ENCODE measurements at places on chromosomes 3 and 15.
A peak's percentile ranks its signal among the peaks of the same experiment; 100 is the strongest.

GRCh38 chr3:107983247-107983646 lies 107.6 kb downstream of the CD47 start:
- no peak for DNase-seq

DNA sequence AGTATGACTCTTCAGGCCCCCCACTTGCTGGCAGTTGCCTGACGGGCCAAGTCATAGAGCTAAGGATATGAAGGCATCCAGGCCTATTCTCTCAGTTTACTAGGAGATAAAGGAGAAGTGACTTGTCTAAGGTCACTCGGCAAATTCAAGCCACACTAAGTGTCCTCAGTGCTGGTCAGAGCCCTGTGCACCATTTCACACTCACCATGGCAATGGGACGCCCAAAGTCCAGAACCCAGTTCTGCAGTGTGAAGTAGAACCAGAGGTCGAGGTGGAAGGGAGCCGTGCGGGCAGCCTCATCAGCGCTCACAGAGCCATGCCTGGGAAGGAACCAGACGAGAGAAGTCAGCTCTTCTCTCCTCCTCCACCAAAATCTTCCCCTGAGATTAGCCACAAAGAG lies 11.2 kb downstream of the CLN6 start:
- DNase-seq: no peak

DNA sequence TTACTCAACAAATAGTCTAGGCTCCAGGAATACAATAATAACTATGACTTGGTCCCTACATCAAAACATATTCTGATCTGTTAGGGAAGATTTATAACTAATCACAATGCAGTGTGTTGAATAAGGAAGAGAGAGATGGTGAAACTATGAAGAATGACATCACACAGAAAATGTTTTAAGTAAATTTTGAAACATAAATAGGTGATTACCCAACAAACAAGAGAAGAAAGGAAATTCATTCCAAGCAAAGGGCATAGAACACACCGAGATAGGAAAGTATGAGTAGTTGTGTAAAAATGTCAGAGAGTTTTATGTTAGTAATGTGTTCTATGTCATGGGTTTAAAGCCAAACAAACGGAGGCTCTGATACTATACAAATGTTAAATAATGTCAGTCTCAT lies 13.4 kb downstream of the SEC62 start:
- no peak for DNase-seq

DNA sequence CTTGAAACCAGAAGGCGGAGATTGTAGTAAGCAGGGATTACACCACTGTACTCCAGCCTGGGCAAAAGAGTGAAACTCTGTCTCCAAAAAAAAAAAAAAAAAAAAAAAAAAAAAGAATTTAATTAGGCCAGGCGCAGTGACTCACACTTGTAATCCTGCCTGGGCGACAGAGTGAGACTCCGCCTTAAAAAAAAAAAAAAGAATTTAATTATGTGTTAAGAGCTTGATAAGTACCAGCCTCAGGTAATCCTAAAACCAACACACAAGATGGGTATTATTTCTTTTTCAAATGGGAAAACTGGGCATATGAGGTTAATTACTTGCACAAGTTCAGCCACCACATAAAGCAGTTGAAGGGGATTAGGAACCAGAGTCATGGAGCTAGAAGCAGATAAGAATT lies 49.0 kb downstream of the PBRM1 start:
- DNase-seq: no peak

GRCh38 chr3:118742760-118743159 lies 291.9 kb downstream of the IGSF11 start:
- DNase-seq: no peak

GRCh38 chr3:59512066-59512465 lies 462.2 kb upstream of the CFAP20DC start:
- no peak for DNase-seq

- DNase-seq: no peak
Measured at GRCh38 chr15:66952756-66953522, 112.5 kb upstream of the SMAD3 start.

DNA sequence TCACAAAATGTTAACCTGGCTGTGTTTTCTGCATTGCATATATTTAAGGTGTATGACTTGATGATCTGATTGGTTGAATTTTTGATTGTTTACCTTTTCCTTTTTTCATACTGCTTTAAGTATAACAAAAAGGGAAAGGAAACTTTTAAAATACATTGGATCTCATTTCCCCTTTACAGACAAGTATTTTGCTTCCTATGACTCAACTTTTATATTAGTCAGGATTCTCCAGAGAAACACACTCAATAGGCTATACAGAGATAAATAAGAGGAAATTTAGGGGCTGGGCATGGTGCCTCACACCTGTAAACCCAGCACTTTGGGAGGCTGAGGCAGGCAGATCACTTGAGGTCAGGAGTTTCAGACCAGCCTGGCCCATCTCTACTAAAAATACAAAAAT lies 205.8 kb downstream of the TJP1 start:
- no peak for DNase-seq

DNA sequence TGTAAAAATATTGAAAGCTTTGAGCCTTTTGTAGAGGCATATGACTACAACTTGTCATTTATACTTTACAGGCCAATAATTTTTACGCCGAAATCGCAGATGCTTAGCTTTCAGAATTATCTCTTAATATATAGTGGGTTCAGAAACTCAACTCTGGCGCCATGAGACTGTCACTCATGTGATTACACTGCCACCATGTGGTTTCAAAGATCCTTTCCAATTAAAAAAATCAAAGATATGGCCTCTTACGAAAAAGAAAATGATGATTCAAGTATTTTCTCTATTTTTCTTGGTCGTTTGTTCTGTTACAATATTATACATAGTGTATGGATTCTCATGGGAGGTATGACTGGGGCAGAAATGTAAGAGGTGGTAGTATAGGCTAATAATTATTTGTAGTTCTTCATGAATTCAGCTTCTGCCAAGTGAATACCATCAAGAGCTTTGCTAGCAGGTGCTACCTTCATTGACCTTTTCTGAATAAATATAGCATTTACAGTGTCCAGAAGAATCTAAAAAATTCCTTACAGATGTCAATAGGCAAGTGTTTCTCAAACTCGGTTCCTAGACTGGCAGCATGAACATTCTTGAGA lies 751.7 kb upstream of the GOLIM4 start:
- no peak for DNase-seq

GRCh38 chr3:183540501-183541234 lies 14.8 kb downstream of the KLHL6 start:
- no peak for DNase-seq

GRCh38 chr3:124652009-124652408 lies 78.2 kb upstream of the UMPS start:
- DNase-seq: no peak

GRCh38 chr3:172038798-172039435 lies 461 bp upstream of the FNDC3B start:
- DNase-seq: no peak

DNA sequence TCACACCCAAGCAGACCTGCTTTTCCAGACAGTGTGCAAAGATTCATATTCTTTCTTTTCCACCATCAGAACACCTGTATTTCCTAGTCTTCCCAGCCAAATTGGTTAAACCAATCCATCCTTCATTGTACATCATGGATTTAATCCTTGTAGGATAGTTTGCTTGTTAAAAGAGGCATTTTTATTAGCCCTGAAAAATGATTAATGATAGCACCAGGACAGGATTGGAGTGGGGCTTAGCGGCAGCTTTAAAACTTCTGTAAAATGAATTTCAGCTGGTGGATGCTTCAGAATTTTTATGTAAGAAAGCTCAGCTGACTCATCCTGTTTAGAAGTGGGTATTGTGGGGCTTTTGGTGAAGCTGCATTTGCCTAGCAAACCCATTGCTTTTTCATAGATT lies 36.1 kb upstream of the ARHGEF26 start:
- no peak for DNase-seq

DNA sequence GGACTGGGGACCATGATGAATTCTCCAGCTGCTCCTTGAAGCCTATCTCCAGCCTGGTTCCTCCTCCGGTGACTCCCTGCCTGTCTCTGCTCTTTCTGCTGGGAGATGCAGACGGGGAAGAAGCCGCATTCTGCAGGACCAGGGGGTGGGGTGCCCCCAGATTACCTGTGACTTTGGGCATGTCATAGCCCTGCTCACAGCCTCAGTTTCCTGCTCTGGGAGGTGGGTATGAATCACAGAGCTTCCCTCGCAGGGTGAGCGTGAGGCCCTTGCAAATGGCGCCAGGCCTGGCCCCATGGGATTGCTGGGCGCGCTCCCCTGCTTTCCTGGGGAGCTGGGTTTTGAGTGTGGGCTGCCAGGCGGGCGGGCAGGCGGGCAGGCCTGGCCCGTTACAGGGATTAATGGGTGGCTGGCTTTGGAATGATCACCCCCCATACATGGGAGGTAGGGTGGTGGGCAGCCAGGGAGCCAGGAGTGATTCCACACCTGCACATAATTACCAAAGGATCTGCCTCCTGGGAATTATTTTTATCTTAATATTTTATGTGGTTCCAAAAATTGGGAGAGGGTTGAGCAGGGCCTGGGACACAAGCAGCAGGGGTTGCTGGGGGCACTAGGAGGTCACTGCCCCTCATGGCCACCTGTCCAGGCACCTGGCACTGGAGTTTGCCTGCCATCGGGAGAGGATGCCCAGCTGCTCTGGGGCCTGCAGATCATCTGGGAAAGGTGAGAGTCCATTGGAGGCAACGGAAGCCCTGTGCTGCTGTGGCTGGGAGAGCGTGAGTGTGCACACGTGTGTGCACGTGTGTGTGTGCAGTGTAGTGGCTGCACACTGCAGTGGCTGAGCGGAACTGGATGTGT lies 106.8 kb downstream of the WNT7A start:
- DNase-seq: no peak

GRCh38 chr15:67945951-67946700 lies 106.3 kb upstream of the RNU6-1 start:
- DNase-seq: no peak

DNA sequence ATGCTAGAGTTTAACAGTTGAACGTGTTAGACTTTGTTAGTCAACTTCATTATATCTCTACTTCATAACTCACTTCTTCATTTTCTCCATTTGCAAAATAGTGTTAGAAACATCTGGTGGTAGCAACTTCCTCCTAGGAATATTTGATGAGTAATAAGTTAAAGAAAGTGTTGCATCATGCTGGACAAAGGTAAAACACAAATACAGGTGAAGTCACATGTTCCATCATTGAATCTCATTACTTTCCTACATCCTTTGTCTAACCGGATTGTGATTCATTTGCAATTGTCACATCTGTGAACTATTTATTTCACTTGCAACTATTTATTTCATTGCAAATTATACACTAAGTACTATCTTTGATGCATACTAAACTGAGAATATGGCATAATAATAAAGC lies 186.5 kb downstream of the TUSC7 start:
- DNase-seq: no peak

GRCh38 chr3:136262559-136262958 lies 12.4 kb downstream of the PCCB start:
- no peak for DNase-seq

GRCh38 chr3:179279837-179280236 lies 28.9 kb upstream of the KCNMB3 start:
- no peak for DNase-seq

GRCh38 chr3:173825730-173826129 lies 428.2 kb downstream of the NLGN1 start:
- DNase-seq: no peak

GRCh38 chr3:11126653-11127052 lies 27.6 kb upstream of the HRH1 start:
- no peak for DNase-seq

- no peak for DNase-seq
Measured at GRCh38 chr3:78792212-78792611, 975.6 kb downstream of the ROBO1 start.

DNA sequence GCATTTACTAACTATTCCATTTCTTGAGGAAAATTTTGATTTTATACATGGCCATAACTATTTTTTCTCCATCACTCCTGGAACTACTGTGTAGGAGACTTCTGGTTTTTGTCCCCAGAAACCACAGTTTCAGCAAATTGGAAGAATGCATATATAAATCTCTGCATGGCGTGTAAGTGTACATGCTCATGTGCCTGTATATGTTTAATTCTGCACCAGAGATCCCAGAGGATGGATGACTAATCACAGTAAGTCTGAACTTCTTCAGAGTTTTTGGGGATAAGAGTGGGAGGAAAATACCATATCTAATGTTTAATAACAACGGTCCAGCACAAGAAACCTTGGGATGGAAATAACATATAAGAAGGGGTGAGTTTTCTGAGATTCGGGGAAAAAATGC lies 10.9 kb upstream of the COL6A6 start:
- no peak for DNase-seq

GRCh38 chr3:158491968-158492367 lies 79.0 kb upstream of the MLF1 start:
- DNase-seq: no peak

GRCh38 chr3:100105501-100105900 lies 8.8 kb downstream of the FILIP1L start:
- no peak for DNase-seq

GRCh38 chr3:190116551-190117067 lies 4.1 kb downstream of the P3H2 start:
- no peak for DNase-seq

- DNase-seq: peak; percentile 72
Measured at GRCh38 chr15:88649286-88649733, 10.5 kb downstream of the ISG20 start.

DNA sequence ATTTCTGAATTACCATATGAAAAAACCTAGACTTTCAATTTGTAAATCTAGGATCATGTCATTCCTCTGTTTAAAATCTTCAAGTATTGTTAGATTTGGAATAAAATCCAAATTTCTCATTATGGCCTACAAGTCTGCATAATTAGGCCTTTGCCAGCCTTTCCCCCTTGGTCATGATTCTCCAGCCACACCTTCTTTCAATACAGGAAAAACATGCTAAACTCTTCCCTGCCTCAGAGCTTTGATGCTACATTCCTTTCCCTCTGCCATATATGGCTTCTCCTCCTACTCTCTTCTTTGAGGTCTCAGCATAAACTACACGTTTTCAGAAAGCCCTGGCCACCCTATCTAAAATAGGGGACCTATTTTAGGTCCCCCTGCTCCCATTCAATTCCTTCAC lies 48.5 kb downstream of the TM6SF1 start:
- DNase-seq: no peak

DNA sequence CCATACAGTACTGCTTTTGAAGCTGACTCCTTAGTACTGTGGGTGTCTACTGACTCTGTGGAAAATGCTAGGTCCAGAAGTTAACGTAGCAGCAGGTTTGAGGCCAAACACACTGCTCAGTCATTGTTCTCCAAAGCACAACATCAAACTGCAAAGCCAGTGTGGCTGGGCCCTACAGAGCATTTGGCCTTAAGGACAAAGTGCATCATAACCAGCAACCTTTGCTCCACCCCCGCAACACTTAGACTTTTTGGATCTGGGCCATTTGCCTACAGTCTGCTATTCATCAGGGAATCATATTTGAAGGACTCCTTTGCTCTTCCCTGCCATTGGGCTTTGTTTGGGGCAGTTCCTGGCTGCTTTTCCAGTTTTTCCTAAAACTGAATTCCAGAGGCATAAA lies 43.1 kb upstream of the ARL6 start:
- no peak for DNase-seq

DNA sequence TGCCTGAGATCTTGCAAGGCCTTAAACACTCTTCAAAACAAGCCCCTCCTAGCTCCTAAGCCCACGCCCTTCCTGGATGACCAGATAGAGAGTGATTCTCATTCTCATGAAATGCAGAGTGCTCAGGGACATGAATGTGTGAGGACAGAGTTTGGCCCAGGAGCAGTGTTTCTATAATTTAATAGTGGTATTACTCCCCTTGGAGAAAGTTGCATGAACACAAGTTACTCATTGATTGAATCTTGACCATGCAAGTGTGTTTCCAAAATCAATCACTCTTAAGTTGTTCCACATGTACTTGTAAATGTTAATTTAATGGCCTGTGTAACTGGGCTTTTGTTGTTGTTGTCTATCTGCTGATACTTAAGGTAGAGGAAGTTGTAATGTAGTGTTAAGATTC lies 181.6 kb downstream of the ADAMTSL3 start:
- DNase-seq: no peak

Data from activated T-cell treated with anti-CD3 and anti-CD28 coated beads for 48 hours (primary cell).